ENCODE measurements at places on chromosomes 1 and 21. TPM values are rescaled to one million over a fixed set of nuclear protein-coding genes. Genes with fewer than 3 reads are reported as not detected.

The CNR2 gene
- 0.17 TPM for total RNA-seq

The TPTE gene
- total RNA-seq: not detected

The PLEKHN1 gene
- total RNA-seq: 0.17 TPM

The SELP gene
- 2.9 TPM for total RNA-seq

The AIRE gene
- not detected for total RNA-seq

The HUNK gene
- 0.99 TPM for total RNA-seq

The ATXN7L2 gene
- total RNA-seq: 2.2 TPM

The ADCY10 gene
- 0.29 TPM for total RNA-seq

The CRP gene
- 0.17 TPM for total RNA-seq
